ENCODE measurements at places on chromosomes 16 and 17.

GRCh38 chr17:49290690-49291359 lies 60.2 kb upstream of the PHOSPHO1 start:
- no peak for DNase-seq

- no peak for DNase-seq
Observed at GRCh38 chr17:29640413-29640812, 17.7 kb upstream of the CORO6 start.

GRCh38 chr17:19766421-19767270 lies 18.5 kb upstream of the ALDH3A1 start:
- peak; percentile 79 for DNase-seq

- no peak for DNase-seq
Observed at GRCh38 chr17:70071620-70072019, 3.4 kb upstream of the KCNJ16 start.

DNA sequence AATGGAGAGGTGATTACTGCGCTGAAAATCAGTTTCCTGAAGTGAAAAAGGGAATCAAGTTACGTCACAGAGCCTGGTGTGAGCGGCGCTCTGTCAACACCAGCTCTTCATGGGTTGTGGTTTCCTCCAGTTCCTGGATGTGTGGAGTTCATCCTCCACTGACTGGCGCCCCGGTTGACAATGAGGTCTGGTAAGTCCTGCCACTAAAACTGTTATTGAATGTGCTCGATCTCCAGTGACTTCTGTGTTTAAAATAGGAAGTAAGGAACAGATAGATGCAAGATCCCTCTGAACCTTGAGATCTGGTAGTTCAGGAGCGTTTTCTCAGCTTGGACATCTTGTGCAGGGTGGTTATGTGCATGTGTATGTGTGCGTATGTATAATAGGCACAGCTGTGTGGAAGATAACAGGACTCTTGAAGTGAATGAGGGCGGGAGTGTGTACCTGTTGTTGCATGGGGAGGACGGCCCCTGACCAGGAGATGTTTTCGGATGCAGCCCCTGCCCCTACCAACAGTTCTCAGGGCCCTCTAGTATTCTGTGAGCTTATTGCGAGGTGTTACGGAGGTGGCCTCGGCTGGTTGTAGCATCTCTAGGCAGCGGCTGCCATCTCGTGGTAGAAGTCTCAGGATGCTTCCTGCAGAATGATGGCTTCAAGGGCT lies 22.0 kb upstream of the GOT2 start:
- DNase-seq: peak; percentile 1

- no peak for DNase-seq
Observed at GRCh38 chr17:32783602-32784001, 93.3 kb downstream of the MYO1D start.

- no peak for DNase-seq
Observed at GRCh38 chr16:75578725-75579124, 12.5 kb downstream of the GABARAPL2 start.

- DNase-seq: no peak
Observed at GRCh38 chr16:3698941-3699340, 18.4 kb downstream of the TRAP1 start.

DNA sequence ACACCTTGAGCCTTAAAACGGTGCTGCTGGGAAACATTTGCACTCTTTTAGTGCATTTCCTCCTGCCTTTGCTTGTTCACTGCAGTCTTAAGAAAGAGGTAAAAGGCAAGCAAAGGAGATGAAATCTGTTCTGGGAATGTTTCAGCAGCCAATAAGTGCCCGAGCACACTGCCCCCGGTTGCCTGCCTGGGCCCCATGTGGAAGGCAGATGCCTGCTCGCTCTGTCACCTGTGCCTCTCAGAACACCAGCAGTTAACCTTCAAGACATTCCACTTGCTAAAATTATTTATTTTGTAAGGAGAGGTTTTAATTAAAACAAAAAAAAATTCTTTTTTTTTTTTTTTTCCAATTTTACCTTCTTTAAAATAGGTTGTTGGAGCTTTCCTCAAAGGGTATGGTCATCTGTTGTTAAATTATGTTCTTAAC lies 4.4 kb downstream of the SOX9 start:
- DNase-seq: no peak

DNA sequence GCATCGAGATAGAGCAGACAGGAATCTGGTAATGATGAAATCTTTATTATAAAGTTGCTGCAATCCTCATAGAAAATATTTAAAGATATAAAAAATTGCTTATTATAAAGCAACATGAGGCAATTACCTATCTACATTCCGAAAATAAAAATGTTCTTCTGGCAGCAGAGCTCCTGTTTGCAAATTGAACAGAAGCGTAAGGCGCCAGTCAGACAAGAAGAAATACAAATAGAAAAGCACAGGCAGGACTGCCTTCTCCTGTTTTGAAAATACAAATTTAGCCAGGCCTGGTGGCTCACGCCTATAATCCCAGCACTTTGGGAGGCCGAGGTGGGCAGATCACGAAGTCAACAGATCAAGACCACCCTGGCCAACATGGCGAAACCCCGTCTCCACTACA lies 95.6 kb downstream of the CDYL2 start:
- no peak for DNase-seq

GRCh38 chr16:56450275-56450985 lies 702 bp downstream of the NUDT21 start:
- peak; percentile 2 for DNase-seq

DNA sequence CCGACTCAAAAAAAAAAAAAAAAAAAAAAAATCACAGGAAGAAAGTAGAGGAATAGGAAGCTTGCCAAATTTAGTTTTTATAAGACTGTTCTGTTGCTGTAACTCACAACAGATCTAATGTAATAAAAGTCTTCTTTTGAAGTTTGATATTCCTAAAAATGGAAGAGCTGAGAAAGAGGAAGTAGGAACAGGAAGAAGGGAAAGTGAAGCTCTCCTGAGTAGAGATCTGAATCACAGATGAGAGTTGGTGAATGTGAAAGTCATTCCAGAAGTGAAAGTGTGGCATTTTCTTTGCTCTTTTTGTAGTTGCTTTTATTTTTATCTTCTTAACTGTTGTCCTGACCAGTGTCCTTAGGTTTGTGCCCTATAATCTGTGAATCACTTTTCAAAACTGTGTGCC lies 2.1 kb downstream of the NMT1 start:
- no peak for DNase-seq

GRCh38 chr17:57906910-57907309 lies 48.3 kb downstream of the CUEDC1 start:
- no peak for DNase-seq

DNA sequence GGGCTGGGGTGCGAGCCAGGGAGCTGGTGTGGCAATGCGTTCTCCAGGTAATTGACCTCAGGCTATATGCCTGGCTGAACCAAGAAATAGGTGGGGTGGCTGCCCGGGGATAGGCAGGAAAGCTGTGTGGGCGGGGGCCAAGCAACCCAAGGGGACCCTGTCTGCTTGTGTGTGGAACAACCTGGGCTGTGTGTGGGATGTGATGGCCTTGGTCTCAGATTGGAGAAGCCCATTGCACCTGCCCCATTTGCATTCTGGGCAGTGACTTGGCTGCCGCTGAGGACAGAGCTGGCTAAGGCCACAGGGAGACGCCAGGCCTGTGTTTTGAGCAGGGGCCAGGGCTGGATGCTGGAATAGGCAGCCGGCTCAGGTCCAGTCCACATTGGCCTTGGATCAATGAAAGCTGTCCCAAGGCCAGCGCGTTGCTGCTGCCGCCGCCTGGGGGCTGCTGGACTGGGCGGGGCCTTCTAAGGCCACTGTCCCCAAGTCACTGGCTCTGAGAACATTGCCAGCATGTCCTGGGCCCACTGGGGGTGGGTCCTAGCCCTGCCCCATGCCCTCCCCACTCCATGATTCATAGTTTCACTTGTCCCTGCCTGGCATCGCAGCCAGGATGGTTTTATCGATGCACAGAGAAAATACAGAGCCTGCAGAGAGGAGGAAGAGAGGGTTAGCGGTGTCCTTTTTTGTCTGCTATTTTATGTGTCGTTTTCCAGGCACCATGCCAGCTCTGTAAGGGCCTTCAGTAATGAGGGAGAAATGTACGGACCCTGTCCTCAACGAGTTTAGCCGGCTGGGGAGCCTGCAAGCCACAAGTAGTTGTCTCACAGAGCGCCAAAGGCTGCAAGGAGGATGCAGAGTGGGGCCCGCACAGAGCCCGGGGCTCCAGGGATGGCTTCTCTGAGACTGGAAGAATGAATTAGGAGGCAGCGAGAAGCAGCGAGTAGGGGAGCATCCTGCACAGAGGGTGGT lies 43.9 kb downstream of the NKD1 start:
- DNase-seq: no peak

- no peak for DNase-seq
Observed at GRCh38 chr16:57897053-57897784, 73.7 kb downstream of the CNGB1 start.

DNA sequence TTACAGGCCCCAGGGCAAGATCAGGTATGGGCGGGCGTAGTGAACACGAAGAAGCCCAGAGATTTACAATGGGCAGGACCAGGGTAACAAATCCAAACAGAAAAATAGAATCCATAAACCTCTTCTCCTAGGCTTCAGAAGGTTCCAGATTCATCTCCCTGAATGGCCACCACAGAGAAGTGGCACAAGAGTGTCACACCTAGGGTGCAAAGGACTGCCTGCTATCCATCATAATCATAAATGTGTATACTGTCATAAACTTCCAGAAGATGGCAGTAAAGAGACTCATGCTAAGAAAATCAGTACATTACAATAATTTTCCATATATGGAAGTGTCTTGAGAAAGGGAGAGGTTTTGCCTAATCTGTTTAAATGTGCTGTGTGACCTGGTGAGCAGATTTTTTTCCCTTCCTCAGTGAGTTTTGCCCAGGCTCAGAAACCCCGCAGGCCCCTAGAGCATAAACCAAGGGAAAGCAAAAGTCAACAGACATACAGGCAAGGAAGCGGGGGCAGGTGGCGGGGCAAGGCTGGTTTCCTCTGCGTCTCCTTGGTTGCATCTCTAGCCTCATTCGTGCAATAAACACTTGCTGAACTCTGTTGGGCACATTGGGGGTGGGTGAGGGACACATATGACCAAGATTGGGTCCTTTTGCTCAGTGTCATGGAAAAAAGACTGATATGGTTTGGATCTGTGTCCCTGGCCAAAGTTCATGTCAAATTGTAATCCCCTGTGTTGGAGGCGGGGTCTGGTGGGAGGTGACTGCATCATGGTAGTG lies 92.0 kb upstream of the CDH5 start:
- peak; percentile 31 for DNase-seq

DNA sequence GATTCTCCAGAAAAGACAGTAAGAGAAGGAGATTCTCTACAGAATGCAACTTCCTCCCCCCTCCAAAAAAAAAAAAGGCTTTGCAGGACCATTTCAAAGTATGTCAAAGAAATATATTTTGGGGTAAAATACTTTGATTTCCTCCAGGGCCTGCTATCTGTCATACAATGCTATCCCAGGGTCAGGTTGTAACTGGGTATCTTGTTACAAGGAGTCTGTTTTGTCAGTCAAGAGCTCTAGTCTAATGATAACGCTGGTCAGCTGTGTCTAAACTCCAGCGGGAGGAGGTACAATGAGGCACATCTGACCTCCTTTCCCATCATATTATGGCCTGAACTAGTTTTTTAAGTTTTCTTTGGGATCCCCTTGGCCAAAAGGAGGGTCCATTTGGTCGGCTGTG lies 408.4 kb upstream of the CDH5 start:
- DNase-seq: no peak

DNA sequence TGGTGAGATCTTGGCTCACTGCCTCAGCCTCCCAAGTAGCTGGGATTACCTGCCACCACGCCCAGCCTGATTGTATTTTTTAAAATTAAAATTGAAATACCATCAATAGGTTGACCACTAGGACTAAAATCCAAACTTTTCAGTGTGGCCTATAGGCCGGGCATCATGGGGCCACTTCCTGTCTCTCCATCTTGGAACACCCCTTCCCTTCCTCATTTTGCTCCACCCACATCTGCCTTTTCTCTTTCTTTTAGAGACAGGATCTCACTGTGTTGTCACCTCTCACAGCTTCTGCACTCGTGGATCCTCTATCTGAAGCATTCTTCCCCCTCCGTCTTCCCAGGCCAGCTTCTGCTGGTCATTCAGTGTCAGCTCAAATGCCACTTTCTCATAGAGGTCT lies 57.0 kb downstream of the BMERB1 start:
- no peak for DNase-seq

GRCh38 chr16:12515746-12516145 lies 287.9 kb downstream of the CPPED1 start:
- no peak for DNase-seq

DNA sequence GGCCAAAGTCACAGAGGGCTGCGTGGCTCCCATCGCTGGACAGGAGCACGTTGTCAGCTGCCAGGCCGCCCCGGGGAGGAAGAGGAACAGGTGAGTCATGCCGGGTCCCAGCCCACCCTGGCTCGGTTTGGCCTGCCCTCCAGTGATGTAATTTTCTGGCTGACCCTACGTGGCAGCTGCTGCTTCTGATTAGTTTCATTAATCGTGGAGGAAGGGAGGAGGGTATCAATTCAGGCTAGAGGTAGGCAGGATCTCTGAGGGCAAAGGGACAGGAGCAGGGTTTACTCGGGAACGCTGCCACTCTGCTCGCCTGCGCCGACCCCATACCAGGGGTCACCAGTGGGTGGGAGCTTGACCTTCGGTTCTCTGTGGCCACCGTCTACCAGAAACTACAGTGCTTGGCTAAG lies 11.7 kb upstream of the SPATA32 start:
- DNase-seq: no peak

DNA sequence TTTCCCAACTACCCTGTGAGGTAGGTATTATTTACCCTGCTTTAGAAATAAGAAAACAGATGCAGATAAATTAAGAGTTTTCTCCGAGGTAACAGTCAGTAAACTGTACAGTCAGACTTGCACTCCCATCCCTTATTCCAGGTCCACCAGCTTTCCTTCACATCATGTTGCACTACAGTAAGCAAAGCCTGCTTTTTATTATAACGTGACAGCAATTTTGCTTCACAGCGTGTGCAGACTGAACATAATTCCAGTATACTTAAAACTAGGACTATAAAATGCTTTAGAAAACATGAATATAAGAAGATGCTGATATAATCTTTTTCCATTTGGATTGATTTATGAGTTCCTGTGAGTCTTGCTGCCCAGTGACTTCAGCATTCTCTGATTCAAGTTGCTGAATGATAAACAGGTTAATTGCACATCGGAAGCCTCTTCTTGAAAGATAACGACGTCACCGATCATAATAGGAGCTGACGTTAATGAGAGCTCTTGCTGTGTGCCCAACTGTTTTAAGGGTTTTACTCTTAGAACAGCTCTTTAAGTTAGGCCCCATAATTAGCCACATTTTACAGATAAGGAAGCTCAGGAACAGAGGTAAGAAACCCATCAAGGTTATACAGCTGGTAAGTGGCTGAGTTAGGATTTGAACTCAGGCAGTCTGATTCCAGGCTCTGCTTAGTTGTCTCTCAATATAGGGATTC lies 1.4 kb downstream of the LIG3 start:
- no peak for DNase-seq

GRCh38 chr17:79429864-79430494 lies 180.9 kb downstream of the RBFOX3 start:
- DNase-seq: no peak

- no peak for DNase-seq
Observed at GRCh38 chr17:73400915-73401545, 89.2 kb upstream of the CDC42EP4 start.
